ENCODE measurements at places on chromosomes 2 and 18.

- DNase-seq, result no peak
Observed at GRCh38 chr2:12507295-12507694, 209.4 kb upstream of the TRIB2 start.

- no peak for DNase-seq
Observed at GRCh38 chr18:36352384-36352783, 54.9 kb downstream of the FHOD3 start.

- DNase-seq, result no peak
Observed at GRCh38 chr2:98685930-98686887, 44.7 kb downstream of the MGAT4A start.

- no peak for DNase-seq
Observed at GRCh38 chr18:46212398-46212797, 108.2 kb downstream of the HAUS1 start.

GRCh38 chr2:171185165-171185818 is 24.6 kb upstream of the TLK1 start:
- DNase-seq, result no peak

- DNase-seq, result no peak
Observed at GRCh38 chr2:239715202-239715601, 309.9 kb downstream of the NDUFA10 start.

GRCh38 chr2:131031431-131031841 is 61.8 kb downstream of the FAM168B start:
- DNase-seq, result no peak

DNA sequence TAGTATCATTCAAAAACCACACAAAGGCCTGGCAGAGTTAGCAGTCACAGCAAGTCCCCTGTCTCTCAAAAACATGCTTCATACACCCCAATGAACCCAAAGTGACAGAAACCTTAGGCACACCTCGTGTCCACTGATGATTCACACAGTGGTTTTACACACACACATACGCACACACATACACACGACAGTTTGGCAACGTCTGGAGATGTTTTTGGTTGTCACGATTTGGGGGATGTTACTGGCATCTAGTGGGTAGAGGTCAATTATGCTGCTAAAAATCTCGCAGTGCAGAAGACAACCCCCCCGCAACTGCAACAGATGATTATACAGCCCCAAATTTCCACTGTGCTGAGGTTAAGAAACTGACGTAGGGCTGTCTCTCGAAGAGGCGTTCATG is 72.9 kb upstream of the PARD3B start:
- DNase-seq, result no peak

DNA sequence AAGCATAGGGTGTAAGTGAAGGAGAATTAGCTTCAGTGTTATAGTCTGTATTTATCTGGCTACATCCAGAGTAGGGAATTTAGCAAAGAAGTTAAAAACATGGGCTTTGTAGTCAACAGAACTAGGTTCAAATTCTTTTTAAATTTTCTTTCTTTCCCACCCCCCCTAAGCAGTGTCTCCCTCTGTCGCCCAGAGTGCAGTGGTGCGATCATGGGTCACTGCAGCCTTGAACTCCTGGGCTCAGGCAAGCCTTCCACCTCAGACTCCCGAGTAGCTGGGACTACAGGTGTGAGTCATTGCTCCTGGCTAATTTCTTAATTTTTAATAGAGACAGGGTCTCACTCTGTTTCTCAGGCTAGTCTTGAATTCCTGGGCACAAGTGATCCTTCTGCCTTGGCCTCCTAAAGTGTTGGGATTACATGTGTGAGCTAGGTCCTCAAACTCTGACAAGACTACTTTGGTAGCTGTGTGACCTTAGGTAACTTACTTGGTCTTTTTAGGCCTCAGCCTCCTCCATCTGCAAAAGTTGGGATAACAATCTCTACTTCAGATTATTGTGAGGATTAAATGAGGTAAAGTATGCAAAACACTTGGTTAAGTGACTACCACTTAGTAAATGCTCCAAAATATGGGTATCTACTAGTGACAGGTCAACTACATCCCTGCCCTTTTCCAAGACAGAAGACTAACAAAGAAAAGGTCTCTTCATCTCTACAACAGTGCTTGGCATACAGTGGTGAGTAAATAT is 17.8 kb downstream of the DOK1 start:
- no peak for DNase-seq

DNA sequence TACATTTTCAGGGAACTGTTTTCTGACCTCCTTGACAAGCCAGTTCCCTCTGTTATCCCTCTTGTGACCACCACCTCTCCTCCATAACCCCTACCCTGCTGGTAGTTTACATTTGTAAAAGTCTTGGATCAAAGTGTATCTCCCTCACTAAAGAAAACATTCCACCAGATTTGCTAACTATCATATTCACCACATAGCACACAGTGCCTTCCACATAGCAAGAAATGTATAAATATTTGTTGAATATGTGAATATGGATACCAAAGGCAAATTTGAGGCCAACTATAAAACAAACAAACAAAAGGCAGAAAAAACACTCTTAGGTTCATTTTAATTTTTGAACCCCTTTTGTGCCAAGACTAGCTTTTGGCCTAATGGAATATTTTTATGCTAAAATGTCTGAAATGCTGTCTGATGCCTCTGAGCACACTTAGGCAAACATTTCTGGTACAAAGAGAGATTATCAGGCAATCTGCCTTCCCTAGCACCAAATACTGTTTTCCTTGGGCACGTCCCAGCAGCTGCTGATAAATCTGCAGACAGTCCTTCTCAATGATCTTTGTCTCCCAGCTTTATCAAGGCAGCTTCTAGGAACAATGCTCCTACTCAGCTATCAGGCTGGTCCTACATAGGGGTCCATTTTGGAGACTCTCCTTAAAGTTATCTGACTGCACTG is 26.7 kb upstream of the ST8SIA3 start:
- DNase-seq, result no peak

DNA sequence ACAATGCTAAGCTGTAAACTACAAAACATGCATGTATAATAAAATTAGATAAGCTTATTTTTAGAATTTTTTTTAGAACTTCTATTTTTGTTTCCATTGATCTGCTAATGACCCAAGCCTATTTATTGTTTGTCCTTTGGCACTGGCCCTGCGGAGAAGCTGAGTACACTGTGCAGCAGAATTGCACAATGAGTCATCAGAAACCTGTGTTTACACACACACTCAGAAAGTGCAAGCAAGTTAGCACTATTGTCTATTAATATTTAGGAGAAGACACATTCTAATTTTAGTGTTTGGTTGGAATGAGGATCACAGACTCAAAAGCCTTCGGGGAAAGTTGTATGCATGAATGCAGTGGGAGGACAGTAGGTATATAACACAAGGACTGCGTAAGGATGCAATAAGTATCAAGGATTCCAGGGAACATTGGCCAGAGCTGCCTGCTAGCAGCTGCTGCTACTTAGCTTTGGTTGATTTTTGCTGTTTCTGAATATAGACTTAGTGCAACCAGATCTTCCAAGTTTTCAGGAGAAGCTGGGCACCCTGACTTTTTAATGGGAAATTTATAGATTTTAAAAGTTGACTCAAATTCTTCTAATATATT is 128.2 kb downstream of the KCNH7 start:
- no peak for DNase-seq

DNA sequence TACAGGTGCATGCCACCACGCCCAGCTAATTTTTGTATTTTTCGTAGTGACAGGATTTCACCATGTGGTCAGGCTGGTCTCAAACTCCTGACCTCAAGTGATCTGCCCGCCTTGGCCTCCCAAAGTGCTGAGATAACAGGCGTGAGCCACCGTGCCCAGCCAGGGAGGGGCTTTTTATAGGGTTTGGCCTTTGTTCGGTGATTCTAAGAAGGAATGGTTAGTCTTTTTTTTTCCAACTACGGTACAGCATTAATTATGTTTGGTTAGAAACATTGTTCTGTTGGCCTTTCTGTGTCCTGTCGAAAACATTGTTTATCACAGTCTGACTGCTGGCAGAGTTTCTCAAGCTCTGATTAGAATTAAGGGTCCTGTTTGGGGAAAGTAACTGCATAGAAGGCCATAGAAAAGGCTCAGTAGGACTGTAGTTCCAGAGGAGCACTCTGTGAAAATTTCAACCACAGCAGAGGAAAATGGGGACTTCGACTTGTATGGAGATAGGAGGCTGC is 19.3 kb upstream of the SMCHD1 start:
- DNase-seq, result no peak

DNA sequence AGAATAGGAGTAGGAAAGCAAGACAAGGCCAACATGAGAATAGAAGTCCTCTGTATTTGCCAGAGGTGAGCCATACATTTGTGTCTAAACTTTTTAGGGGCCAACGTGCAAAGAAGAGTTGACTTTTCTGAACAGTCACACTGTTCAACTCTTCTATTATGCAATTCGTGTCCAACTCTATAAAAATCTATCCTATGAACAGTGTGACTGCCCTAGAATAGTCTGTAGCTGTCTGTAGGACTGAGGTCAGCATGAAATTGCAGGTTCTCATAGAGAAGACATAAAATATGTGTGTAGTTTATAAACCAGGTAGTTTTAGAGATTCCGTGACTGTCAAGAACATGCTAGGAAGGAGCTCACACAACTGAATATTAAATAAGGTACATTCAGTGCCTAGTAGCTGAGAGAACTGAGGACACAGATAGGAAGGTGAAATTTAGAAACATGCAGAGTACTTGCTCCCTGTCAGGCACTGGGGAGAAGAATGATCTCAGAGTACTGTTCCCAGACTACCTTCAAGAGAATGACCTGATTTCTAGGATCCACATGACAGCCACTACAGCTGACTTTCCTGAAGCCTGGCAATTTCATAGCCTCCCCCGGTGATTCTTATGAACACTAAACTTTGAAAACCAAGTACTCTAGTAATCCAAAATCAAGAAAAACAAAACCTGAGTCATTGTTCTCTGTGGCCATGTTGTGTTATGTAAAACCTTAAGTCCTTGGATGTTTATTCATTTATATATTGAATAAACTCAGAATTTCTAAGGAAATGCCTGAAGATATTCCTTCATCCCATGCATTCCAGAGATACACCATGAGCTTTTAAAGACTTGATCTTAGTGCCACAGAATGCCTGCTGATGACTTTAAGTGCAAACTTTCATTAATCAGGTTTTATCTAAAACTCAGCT is 201.5 kb upstream of the BOD1L2 start:
- DNase-seq, result no peak

- no peak for DNase-seq
Observed at GRCh38 chr2:84395820-84396219, 63.3 kb downstream of the SUCLG1 start.

DNA sequence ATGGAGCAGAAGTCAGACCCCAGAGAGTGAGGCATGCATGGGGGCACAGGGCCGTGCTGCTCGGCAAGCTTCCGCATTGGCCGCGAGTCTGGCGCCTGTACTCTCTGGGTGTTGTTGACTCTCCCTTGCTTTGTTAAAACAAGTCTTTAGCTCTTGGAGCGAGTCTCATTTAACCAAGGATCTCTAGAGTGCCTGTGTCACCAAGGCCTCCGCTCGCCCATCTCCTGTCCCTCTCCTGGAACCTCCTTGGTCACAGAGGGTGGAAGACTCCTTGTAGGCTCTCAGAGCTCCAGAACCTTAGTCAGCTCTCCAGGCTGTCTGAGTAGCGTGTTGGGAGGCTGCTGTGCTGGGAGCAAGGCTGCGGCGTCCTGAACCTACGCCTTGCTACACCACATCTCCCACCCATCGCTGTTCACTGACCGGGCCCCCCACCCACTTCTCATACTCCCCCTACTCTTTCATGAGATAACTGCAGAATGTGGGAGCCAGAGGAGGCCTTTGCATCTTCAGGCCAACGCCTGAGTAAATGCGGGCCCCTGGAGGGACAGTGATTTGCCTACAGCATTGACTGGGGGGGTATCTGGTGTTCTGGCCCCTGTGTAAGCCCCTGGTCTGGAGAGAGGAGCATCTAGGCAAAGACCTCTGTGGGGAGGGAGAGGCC is 66.1 kb downstream of the CIB4 start:
- no peak for DNase-seq

DNA sequence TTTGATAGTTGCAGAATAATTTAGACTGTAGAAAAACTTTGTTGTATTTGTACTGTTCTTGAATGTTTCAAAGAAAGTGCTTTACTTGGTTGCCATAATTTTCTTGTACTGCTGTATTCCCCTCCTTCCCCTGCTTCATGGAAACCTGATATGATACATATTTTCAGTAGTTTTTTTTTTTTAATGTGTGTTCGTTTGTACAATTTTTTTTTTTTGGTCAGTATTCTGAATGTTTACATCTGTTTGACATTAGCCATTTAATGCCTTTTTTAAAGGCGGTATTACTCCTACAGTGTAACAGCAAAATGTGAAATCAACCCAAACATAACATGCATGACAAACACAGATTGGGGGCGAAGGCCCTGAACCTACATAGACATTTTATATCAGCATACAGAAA is 172.3 kb downstream of the ASXL3 start:
- DNase-seq, result no peak

GRCh38 chr2:106956879-106957278 is 70.9 kb upstream of the ST6GAL2 start:
- no peak for DNase-seq

DNA sequence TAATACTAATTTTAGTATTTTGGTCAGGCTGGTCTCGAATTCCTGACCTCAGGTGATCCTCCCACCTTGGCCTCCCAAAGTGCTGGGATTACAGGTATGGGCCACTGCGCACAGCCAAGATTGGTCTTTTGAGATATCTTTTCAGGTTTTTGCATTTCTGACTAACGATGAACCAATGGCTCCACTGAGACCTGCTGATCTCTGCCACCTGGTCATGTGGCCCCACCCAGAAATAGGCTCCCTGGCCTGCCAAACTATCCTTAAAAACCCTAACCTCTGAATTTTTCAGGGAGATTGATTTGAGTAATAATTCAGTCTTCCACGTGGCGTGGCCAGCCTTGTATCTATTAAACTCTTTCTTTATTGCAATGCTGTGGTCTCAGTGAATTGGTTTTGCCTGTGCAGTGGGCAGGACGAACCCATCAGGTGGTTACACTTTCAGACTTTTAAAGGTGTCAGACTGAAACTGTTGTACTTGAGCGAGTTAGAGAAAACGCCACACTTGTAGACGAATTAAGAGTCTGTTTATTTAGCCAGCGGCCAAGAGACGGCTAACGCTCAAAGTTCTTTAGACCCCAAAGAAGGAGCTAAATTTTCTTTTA is 85.8 kb upstream of the MSH6 start:
- no peak for DNase-seq

DNA sequence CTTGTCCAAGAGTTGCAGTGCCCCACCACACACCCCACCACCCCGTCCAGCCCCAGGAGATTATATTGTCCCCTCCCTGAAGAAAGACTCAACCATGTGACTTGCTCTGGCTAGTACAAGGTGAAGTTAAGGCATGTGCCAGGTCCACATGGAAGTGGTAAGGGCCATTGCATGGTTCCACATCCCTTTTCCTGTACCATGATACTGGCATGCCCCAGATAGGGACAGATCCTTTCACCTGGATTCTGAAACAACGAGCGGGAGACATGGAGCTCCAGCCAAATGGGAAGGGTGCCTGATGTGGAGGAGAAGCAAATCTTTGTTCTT is 141.5 kb upstream of the APCDD1 start:
- no peak for DNase-seq

GRCh38 chr2:182316950-182317349 is 109.9 kb downstream of the PDE1A start:
- no peak for DNase-seq

GRCh38 chr2:201228271-201228911 is 31.9 kb upstream of the CASP8 start:
- DNase-seq, result no peak

Measured in HuH-7 (cell line).